ENCODE measurements at places on chromosomes 3 and 15. TPM values are rescaled to one million over a fixed set of nuclear protein-coding genes. Genes with fewer than 3 reads are reported as not detected.

GRCh38 chr15:51328926-51329325 lies 9.5 kb downstream of the CYP19A1 start:
- DNase-seq = no peak

DCLK3 gene
- total RNA-seq = 0.18 TPM

DNA sequence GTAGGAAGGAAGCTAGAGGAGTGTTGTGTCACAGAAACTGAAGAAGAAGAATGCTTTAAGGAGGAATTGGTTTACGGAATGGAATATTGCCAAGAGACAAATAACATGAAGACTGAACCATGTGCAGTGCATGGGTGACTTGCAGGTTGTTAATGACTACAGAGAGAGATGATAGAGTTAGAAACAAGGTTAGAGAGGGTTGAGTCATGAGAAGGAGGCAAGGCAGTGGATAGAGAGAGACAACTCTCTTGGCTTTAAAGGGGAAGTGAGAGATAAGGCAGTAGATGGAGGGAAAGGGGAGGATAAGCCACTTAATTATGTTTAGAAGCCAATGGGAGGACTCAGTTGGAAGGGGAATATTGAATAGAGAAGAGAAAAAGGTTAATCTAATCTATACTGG lies 119.3 kb upstream of the CCNL1 start:
- DNase-seq = no peak

DNA sequence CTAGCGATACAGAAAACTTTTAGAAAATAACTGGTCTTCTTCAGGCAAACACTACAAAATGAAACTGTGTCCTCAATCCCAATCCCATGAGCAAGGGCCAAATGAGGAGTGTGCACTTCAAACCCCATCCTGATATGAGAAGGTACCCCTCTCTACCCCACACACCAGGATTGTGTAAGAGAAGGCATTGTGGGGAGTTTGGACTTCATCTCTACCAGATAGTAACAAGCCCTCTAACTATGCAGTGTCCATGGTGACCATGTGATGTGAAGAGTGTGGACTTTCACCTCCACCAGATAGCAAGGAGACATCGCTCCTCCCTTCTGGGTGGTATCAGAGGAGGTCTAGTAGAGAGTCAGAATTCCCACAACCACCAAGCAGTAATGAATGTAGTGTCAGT lies 769.3 kb downstream of the MECOM start:
- no peak for DNase-seq

GRCh38 chr3:127074900-127075360 lies 92.0 kb downstream of the PLXNA1 start:
- peak; percentile 86 for DNase-seq

DNA sequence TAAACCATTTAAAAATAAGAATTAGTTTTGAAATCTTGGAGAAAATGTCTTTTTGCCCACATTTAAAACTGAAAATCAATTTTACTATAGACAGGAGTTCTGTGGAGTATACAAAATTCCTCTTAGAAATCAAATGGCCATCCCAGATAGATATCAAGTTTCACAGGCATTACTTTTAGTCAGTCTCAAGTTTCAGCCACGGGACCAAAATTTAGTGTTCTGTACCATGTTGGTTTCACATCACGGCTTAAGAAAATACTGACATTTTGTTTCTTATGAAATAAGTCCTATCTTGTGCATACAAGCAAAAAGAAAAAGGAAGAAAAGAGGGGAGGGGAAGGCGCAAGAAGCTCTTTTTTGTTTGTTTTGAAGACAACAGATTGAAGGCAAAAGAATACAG lies 45.7 kb downstream of the EIF2AK4 start:
- no peak for DNase-seq

DNA sequence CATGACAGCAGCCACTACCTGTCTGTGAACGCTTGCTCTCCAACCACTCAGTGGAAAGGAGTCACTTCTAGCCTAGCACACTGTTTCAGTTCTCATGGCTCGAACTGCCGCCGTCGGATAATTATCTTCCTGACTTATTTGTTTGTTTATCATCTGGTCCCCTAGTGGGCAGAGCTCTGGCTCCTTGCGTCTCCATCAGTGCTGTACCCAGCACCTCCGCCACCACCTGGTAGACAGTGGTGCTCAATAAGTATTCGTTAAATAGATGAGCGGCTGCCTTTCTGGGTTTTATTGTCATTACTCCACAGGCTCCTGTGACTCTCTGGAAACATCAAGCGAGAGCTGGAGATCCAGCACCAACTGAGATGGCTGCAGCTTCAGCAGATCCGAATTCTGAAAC lies 297.5 kb downstream of the NTRK3 start:
- DNase-seq = no peak

DNA sequence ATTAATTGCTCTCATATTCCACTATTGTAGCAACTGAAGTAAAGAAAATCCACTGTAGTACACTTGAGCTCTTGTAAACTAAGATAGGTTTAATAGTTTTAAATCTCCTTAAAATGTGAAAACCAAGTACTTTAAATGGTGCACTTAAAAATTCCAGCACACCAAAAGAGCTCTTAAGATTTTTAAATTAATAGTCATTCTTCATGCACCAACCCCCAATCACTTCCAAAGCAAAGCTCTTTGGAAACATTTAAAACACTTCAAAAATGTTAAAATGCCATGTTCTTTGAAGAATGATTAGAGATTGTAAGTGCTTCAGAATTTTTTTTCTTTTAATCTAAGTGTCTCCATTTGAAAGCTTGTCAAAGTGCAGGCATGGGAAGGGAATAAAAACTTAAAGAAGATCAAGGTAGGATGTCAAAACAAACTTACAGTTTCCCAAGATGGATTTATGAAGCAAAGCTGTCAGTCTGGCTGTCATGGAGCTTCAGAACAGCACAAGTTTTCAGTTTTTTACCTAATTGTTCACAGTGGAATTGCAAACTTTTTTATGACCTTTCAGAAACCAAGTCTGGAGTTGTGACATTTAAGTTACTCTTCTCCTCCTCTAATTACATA lies 84.3 kb downstream of the ARPP21 start:
- no peak for DNase-seq

DNA sequence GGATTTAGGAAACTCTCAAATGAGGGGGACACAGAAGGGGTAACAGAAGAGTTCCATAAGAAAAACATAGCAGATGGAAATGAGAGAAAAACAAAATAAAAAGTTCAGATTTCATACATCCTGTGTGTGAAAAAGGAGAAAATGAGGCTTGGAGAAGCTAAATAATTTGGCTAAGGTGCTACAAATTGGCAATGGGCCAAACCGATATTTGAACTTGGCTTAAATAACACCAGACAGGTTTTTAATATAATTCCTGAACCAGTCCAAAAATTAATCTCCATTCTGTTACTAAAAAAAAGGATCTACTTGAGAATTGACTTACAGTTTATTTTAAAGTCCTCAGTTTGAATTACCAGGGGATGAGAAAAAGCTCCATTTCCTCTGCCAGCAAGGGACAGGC lies 342.9 kb upstream of the DPH6 start:
- DNase-seq = no peak

GRCh38 chr15:58738046-58738707 lies 11.3 kb downstream of the ADAM10 start:
- no peak for DNase-seq

WNT5A gene
- 10.6 TPM for total RNA-seq

DNA sequence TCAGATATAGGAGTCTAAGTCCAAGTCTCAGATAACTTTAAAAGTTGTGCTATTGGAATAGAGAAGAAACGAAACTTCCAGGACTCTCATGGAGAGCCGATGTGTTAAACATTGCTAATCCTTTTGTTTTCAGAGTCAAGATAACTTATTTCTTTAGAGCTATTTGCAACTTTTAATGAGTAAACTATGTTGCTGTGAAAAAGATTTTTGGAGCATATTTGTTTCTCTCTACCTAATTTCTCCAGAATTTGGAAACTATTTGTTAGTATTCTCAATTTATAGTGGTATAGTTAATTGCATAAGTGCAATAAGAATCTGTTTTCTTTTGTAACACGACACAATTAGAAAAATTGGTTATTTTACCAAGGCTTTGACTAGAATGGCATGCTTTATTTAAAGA lies 588.9 kb downstream of the NTRK3 start:
- no peak for DNase-seq

GOLGA6B gene
- not detected for total RNA-seq

DNA sequence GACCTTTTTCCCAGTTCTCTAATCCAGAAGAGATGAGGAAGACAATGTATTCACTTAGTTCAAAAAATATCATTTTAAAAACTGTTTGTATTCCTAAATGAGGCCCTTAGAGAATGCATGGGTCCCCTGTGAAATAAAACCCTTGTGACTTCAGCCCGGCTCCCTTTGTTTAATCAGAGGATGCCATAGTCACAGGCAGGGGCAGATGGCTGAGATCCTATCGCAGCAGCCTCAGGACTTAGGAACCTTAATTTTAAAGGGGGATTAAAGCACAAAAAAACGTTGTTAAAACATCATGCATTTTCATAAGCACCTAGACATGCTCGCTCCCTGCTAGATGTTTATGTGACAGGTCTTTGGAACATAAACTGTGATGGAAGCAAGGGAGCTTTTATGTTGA lies 176.6 kb downstream of the IL20RB start:
- DNase-seq = no peak

DNA sequence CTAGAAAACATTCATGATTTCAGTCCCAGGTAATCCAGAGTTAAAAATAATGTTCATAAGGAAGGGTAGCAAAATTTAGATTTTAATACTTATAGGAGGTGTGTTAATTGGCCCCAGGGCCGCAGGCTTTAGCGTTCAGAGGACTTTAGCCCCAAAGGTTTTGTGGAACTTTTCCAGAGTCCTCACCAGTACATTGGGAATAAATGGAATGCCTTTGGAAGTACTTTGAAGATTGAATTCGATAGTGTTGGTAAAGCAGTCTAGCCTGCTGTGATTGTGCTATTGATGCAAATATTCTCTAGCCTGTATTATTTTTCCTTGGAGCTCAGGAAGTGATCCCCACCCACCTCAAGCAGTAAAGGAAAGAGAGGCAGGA lies 137.1 kb downstream of the IGF1R start:
- DNase-seq = no peak

EIF5A2 gene
- total RNA-seq = 17.7 TPM

- DNase-seq = no peak
Measured at GRCh38 chr3:185896636-185897035, 41.2 kb downstream of the TRA2B start.

GRCh38 chr3:33313331-33313730 lies 36.1 kb downstream of the FBXL2 start:
- no peak for DNase-seq
